ENCODE measurements at places on chromosomes 2 and 18.

DNA sequence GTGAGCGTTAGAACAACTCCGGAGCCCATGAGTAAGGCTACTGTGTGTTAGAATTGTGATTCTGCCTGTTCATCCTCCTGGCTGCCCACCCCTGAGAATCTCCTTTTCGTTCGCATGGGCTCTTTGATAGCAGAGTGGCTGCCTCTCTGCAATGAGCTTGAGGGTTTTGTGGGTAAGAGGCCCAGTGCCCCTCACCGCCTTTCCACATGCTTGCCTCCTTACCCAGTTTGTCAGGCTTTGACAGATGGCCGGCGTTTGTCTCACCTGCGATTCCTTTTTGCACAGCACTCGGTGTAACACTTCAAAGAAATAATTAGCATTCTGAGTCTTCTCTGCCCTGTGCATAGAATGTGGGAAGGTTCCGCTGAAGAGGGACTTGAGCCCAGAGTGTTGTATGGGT, 138.0 kb downstream of the RHBDD1 start:
- DNase-seq = no peak

DNA sequence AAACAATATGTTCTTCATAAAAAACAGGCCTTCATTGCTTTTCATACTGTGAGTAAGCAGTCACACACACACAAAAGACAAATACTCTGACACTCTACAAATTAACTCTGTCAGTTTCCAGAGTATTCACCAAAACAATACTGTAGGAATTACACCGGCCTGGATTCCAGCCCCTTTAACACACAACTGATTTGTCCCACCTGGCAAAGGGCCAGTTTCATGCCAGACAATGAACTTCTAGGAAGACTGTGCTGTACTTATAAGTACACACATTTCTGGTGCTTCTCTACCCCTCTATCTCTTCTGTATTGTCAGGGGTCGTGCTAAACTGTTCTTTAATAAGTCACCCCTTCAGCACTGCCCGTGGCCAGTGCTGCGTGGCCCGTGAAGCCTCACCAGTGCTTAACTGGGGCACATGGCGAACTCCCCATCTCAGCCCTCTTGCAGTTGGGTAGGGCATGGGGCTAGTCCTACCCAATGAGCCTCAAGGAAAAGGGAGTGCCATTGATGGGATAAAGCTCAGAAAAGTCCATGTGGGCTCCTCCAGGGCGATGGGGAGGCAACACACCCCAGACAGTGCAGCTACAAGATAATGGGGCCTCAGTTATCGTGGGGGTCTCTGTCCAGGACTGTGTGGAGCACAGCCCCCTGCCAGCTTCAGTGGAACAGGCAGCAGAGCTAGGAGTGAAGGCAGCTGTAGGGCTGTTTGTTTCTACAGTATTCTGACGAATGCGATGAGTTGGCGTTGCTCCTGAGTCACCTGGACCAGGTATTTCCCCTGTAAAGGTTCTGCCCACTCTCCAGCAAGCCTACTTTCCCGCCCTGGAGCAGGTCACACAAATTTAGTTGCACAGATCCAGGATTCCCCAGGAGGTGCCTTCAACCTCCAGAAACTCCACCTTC, 99.0 kb downstream of the SP3 start:
- no peak for DNase-seq

DNA sequence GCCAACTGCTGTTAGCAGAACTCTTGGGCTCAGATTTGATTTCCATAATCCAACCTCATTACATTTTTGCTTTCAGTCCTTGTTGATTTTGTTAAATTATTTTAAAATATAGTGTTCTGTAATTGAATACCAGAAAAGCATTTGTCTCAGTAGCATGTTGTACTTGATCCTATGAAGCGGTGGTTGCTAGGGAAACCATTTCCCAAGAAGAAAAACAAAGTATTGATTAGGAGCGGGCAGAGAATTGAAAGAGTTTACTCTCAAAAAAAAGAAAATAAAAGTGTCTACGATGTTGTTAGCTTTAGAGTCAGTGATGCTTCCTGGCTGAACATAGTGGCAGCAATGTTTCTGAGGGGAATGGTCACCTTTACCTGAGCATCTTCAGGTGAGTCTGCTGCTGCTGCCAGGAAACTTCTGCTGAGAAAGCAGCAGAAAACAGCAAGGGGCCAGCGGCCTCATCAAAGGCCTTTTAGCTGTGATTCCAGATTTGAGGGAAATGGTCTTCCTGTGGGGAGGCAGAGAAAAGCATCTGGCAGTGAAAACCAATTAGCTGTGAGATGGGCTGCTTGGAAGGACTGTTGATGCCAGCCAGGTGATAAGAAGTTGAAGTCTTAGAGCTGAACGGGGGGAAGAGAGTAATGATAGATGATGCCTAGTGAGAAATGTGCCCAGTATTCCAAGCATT, 37.1 kb downstream of the CRIM1 start:
- DNase-seq = no peak

- no peak for DNase-seq
Observed at GRCh38 chr2:170587922-170588321, 127.2 kb upstream of the SP5 start.
